ENCODE measurements at places on chromosomes 5 and 9.

DNA sequence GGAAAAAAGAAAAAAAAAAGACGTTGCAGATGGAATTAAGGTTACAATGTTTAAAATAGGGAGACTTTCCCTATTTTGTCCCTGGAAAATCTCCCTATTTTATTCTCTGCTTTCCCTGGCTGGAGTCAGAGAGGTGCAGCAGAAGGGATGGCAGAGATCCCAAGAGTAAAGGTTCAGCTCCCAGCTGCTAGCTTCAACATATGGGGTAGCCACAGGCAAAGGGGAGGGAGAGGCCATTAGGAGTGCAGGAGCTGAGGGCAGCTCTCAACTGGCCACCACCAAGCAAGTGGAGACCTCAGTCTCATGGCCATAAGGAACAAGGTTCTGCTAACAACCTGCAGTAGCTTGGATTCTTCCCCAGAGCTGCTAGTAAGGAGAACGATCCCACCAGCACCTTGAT lies 367.0 kb upstream of the DAP start:
- DNase-seq: no peak

GRCh38 chr9:136031094-136031493 lies 64.0 kb downstream of the NACC2 start:
- no peak for DNase-seq

- DNase-seq: no peak
Observed at GRCh38 chr5:16881251-16881650, 54.8 kb downstream of the MYO10 start.

GRCh38 chr9:127531676-127532075 lies 80.4 kb downstream of the LRSAM1 start:
- DNase-seq: no peak

- DNase-seq: no peak
Observed at GRCh38 chr9:126423142-126423915, 96.7 kb downstream of the MVB12B start.

GRCh38 chr9:129610213-129610472 lies 10.8 kb downstream of the C9orf50 start:
- DNase-seq: no peak

DNA sequence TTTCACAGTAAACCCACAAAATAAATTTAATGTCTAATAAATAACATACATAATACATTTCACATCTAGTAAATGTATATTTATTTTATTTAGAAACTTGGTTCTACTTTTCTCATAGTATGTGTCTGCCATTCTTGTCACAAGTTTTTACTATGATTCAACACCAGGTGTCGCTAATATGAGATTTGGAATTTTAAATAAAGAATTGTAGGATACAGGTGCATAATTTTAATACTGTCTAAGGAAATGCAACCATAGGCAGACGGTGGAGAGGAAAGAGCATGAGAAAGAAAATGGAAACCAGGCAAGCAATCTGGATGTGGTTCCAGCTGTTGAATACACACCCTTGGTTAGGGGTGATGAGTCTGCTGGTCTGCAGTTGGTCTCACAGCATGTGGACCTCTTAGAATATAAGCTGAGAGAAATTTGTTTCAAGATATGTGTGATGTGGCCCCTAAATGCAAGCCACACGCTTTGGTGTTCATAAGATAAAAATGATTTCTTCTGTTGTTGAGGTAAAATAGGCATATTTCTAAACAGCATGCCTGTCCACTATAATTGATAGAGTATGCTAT lies 114.7 kb upstream of the TXNDC8 start:
- DNase-seq: no peak

GRCh38 chr5:31738199-31738598 lies 99.3 kb downstream of the PDZD2 start:
- no peak for DNase-seq

GRCh38 chr5:115325296-115325959 lies 29.0 kb upstream of the CCDC112 start:
- DNase-seq: no peak

DNA sequence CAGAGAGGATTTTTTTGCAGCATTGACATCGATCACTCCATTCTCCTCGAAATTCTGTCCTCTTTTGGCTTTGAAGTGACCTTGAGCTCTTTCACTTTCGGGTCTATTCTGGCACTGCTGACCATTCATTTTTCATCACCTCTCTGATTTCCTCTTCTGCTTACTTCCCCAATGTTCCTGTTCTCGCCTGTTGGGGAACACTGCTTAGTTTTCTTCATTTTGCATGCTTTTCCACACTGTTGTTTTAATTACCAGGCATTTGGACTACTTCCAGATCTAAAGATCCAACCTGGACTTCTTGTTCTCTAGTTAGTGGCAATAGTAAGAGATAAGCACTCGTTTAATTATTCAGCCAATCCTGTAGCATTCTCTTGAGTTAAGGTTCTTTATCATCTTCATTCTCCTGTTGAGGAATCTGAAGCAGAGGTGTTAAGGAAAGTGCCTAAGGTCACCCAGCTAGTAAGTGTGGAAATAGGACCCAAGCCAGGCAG lies 53.4 kb downstream of the MAN2A1 start:
- no peak for DNase-seq

- DNase-seq: no peak
Observed at GRCh38 chr5:73170522-73170921, 2.5 kb upstream of the TMEM174 start.

DNA sequence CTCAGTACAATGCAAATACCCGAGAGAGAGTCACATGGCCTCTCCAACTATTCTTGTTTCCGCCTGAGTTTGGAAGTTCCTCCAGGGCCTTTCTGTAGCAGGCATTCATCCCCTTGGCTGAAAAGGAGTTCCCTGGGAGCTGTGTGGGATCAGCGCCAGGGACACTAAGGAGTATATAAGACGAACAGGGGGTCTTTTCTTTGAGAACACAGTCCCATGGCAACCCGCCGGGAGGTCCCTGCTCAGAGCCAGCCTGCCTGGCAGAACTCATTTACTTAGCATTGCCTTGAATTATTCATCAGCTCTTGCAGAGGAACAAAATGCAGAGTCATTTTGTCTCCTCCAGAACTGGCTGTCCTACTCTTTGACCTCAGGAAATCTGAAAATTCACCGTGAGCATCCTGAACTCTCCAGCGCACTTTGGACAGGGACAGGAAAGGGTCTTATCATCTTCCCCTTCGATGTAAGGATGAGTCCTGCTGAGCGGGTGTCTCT lies 120.4 kb upstream of the OSMR start:
- peak; percentile 86 for DNase-seq
